Islet precursor cell (in vitro differentiated cells): ENCODE measurements at places on chromosomes 6 and 20.

DNA sequence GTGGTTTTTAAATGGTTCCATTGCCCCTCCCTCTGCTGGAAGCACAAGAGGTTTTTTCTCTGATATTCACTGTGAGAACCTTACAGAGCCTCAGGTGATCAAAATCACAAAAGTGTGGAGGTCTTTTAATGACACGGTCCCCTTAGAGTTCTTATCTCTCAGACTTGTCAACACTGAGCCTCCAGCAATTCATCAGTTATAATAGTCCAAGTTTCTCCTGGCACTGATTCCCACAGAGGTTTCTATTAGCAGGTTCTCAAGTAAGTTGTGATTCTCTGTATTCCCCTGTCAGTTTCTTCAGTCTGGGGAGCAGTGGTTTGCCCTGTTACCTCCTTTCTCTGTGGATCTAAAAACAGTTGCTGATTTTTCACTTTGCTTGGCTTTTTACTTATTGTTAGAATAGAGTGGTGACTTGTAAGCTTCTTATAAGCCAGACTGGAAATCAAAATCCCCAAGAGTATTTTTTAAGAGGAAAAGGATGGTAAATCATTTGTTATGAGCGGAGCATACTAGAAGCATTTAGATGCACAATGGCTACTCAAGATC is 157.4 kb upstream of the BMP5 start:
- no peak for DNase-seq

- no peak for DNase-seq
These were observed 54.3 kb upstream of the GMPR start for GRCh38 chr6:16184129-16184528.

DNA sequence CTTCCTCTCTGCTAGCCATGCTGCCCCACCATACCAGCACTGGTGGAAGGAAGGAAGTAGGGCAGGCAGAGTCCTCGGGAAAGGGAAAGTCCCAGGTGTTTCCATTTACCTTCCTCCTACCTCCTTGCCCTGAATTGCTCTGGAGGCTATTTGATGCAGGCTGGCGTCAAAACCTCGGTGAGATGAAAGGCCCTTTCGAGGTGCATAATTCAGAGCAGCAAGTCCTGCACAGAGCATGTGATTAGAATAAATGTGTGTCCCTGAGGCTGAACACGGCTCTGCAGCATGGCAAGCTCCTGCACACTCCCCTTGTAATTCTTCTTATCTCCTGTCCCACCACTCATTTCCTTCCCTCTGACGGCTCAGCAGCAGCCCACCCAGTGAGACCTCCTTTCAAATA is 98.7 kb upstream of the LRFN2 start:
- no peak for DNase-seq

DNA sequence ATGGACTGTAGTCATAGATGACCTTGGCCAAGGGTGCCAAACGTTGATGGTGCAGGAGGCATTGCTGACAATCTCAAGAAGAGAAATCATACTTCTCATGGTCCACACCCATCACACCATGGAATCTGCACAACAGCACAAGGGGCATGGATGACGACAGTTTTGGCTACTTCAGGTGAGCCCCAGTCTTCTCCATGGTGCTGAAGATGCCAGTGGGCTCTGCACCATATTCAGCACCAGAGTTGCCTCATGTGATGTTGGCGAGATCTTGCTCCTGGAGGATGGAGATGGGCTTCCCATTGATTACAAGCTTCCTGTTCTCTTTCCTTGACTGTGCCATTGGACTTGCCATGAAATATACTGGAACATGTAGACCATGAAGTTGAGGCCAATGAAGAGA is 188.9 kb downstream of the NRN1 start:
- no peak for DNase-seq

- DNase-seq = no peak
These were observed 8.4 kb downstream of the IRF4 start for GRCh38 chr6:399785-400534.

GRCh38 chr6:3310703-3311102 is 52.0 kb downstream of the PSMG4 start:
- DNase-seq = no peak
